Stimulated activated CD4-positive, alpha-beta T cell treated with anti-CD3 and anti-CD28 coated beads, Interleukin-4, amount 100 ng/mL, for 24 hours (primary cell): ENCODE measurements at places on chromosomes 11 and 22.

- peak; percentile 44 for DNase-seq
Measured at GRCh38 chr11:67312187-67313021, 9.1 kb downstream of the SSH3 start.

GRCh38 chr22:25420471-25420924 lies 144.0 kb upstream of the GRK3 start:
- DNase-seq: no peak

GRCh38 chr11:579830-580601 lies 3.7 kb downstream of the PHRF1 start:
- DNase-seq: no peak

- no peak for DNase-seq
Measured at GRCh38 chr11:70240337-70240736, 30.2 kb upstream of the PPFIA1 start.

DNA sequence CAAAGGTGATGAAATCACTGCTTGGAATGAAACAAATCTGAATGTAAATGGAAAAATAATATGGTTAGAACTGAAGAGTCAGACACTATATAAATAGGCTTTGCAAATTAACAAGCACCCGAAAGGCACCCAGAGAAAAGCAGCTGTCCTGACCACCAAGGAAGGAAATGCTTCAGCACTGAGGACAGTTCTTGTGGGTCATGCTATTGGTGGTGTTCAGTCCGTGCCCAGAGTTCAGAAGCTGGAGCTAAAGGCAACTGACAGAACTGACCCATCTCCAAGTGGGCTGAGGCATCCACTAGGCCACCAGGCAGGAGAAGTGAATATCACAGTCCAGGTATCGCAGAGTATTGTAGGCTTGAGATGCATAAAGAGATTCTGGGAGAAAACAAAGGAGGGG lies 208.9 kb downstream of the OPCML start:
- DNase-seq: no peak
